GM13976 (cell line): ENCODE measurements at places on chromosomes 7 and 10.
A peak's percentile ranks its signal among the peaks of the same experiment; 100 is the strongest.

GRCh38 chr10:111113238-111113960 is 36.6 kb downstream of the ADRA2A start:
- DNase-seq, result no peak

- no peak for DNase-seq
Measured at GRCh38 chr7:80210400-80210799, 75.8 kb downstream of the GNAI1 start.

DNA sequence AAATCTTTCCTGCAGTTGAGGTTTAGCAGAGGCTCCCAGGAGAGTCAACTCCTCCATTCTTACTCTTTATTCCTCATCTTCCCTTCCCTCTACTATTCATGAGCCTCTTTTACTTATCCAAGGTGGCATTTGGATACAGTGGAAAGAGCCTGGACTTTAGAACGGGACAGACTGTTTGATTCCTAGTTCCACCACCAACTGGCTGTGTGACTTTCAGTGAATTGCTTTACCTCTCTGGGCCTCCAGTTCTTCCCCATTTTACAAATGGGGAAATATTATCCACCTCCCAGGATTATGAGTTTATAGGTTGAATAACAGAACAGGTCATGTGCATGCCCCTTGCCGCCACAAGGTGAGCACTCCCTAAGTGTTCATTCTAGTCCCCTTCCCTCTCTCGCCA is 49.9 kb downstream of the ZNF503 start:
- DNase-seq, result no peak

GRCh38 chr7:114264023-114264422 is 150.6 kb upstream of the FOXP2 start:
- no peak for DNase-seq

- DNase-seq, result no peak
Measured at GRCh38 chr10:78972160-78972946, 96.4 kb upstream of the ZMIZ1 start.

GRCh38 chr10:61987537-61987936 is 86.0 kb downstream of the ARID5B start:
- no peak for DNase-seq

GRCh38 chr7:96327429-96327828 is 5.5 kb upstream of the SLC25A13 start:
- no peak for DNase-seq

GRCh38 chr7:66202441-66202840 is 2.7 kb upstream of the TPST1 start:
- no peak for DNase-seq

GRCh38 chr10:63157845-63158624 is 24.9 kb downstream of the NRBF2 start:
- DNase-seq, result peak; percentile 57

- peak; percentile 47 for DNase-seq
Measured at GRCh38 chr10:63720072-63720537, 198.9 kb downstream of the REEP3 start.

- DNase-seq, result no peak
Measured at GRCh38 chr10:113000442-113000841, 50.4 kb downstream of the TCF7L2 start.

GRCh38 chr7:66952343-66953043 is 31.5 kb downstream of the TMEM248 start:
- DNase-seq, result no peak

- DNase-seq, result no peak
Measured at GRCh38 chr7:53303781-53304180, 268.3 kb downstream of the POM121L12 start.

DNA sequence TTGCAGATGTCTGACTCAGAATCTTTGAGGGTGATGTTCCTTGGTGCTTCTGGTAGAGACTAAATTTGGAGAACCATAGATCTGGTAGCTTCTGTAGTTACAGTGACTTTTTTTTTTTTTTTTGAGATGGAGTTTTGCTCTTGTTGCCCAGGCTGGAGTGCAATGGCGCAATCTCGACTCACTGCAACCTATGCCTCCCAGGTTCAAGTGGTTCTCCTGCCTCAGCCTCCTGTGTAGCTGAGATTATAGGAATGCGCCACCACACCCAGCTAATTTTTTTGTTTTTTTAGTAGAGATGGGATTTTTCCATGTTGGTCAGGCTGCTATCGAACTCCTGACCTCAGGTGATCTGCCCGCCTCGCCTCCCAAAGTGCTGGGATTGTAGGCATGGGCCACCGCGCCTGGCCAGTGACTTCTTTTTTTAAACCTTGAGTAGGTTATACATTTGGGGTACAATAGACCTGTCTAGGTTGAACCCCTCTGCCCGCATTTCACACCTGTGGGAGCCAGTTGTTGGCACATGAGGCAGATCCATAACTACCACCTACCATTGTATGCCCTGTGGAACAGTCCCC is 47.0 kb downstream of the SUFU start:
- no peak for DNase-seq

- no peak for DNase-seq
Measured at GRCh38 chr10:73998623-73998928, 660 bp downstream of the VCL start.

DNA sequence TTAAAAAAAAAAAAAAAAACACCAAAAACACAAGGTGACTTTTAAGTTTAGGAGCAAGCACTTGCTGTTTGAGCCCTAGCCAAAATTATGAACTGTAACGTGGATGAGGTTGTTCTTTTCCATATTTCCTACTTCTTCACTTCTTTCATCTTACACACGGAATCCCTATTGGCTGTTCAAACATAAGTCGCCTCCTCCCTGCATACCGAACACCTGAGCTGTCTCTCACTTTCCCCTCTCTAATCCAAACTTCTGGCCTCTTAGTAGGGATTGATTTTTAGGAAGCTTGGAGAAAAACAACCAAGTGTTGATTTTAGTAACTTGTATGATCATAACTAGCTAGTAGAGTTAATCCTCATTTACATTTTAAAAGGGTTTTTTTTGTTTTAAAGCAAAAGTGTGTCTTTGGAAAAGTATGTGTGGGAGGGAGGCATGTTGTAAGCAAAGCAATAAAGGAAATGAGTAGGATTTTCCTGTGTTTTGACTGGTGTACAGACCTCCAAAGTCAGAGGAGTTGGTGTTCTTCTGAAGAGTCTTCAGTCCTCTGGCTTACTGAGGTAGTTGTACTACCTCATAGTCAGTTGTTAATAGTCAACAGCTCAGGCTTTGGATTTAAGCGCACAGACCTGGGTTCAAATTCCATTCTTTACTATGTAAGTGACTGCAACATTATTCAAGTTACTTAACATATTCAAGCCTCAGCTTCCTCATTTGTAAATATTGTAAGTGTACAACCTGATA is 39.3 kb downstream of the RABGEF1 start:
- no peak for DNase-seq

DNA sequence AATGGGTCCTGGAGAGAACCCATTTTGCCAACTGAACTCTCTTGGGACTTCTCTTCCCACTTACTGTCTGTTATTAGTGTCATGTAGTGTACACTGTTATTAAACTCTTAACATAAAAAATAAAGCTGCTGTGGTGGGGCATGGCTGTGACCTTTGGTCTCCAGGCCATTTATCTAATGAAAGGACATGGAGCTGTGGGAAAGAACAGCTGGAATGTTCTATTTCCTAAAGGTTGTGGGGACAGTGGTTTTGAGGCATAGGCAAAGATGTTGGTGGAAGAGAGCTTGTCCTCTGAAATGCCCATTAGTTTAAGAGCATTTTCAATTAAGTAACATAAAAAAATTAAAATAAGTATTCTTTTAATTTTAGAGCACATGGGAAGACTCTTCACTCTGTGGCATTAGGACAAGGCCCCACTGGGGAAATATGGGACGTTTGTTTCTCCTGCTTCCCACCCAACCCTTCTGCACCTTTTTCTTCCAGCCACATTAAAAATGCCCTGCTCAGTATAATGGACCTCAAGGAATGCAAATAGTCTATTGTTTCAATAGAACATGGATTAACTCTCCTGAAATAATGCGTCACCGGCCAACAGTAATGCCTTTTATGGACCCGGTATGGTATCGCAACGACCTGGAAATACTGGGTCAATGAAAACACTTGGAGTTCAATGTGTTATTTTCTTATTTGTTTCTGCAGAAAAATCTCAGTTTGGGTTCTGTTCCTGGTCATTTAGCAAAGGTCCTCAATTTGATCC is 149.6 kb downstream of the BUB3 start:
- no peak for DNase-seq

DNA sequence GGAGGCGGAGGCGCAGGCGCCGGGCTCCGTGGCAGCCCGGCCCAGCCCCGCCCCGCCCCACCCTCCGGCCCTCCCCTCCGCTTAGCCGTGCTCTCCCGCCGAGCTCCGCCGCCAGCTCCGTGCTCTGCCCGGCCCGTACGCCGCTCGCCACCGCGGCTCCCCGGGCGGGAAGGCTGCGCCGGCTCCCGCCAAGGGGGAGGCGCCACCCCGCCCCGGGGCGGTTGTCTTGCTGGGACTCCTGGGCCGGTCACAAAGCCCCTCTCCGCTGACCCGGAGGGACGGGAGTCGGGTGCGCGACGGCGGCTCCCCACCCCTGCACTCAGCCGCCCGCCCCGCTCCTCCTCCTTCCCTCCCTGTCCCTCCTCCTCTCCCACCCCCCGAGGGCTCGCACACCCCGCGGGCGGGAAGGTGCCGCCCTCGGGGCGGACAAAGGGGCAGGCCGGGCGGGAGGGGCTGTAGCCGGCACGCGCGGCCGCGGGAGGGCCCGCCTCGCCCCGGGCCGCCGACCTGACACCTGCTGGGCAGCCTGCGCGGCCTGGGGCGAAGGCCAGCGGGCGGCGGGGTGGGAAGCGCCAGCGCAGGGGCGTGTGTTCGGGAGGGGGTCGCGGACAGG is 11.5 kb upstream of the SP8 start:
- DNase-seq, result peak; percentile 89

DNA sequence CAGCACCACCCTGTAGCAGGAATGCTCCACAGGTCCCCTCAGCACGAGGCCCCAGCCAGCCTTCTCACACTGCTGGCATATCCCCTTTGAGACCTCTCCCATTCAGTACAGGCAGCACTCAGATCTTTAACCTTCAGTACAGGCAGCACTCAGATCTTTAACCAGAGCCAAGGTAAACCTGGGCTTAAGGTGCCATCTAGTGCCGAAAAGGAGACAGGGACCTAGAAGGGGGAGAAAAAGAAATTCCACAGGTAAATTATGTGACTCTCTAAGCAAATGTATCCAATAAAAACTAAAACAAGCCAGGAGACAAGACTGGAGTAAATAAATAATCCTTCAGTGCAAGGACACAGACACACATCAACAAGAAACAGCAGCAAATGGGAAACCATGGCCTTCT is 358.6 kb downstream of the PTPRN2 start:
- no peak for DNase-seq

DNA sequence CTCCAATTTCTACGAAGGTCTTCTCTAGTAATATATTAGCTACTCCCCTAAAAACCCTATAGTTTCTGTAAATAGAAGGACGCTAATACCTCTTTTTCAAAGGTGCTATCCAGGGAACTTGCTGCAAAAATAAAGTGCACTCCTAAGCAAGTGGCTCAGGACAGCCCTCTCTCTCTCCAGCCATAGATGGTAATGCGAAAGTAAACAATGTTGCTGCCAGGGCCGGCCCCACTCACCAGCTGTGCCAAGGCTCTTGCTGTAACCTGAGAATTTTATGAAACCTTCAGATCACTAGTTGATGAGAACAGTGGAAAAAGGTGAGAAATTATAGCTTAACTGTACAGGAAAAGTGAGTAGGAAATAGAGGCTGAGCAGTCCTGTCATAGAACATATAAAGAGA is 10.9 kb upstream of the TAS2R39 start:
- DNase-seq, result no peak

GRCh38 chr10:78320506-78320905 is 286.8 kb downstream of the RPS24 start:
- DNase-seq, result no peak

- peak; percentile 93 for DNase-seq
Measured at GRCh38 chr10:119892188-119893065, at the start of gene SEC23IP. Gene SEC23IP (plus strand): TSS chr10:119892730. CDS start chr10:119892783, 53 bp downstream.

DNA sequence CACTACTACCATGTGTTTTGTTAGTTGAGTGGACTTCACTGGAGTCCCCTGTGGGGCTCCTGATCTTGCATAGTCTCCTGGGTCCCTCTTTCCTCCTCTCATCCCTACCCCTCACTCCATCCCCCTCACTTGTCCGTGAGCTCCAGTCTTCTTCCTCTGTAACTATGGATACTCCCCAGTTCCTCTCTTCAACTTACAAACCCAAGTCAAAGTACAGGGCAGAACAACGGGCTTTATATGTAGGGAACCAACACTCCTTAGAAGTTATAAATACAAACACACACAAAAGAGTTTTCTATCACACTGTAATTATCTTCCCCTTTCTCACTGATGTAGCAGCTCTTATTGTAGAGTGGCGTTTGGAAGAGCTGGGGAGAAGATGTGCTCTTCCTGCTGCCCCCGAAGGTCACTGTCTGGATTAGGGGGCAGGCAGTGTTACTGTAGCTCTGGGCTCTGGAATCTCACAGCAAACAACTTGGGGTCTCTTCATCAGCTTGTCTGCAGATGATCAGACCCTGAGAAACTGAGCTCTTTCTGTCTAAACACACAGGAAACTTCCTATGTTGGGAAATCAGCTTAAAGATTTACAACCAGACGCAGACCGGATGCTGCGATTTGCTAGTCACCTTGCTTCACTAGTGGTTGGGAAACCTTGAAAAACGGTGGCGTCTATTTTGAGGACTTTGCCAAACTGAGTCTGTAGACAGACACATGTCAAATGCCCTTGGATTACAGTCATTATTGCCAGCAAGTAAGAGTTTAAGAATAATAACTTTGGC is 13.6 kb downstream of the SNX10 start:
- peak; percentile 44 for DNase-seq

DNA sequence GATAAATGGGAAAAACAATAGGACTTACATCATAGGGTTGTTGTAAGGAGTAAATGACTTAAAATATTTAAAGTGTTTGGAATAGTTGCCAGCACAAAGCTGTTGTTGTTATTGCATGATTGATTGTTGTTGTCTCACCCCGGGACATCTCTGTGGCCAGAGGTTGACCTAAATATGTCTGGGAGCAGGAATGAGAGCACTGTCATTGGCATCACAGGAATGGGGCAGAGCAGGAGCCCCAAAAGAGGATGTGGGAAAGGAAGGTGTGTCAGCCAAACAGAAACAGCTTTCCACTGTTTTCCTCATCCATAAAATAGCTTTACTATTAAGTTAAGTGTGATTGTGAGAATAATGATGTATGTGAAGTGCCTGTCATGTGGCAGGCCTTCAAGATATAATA is 121.6 kb downstream of the TMEM168 start:
- no peak for DNase-seq

GRCh38 chr10:62159351-62159750 is 109.3 kb downstream of the RTKN2 start:
- DNase-seq, result no peak

GRCh38 chr7:76281706-76282343 is 20.6 kb upstream of the HSPB1 start:
- DNase-seq, result no peak

- DNase-seq, result no peak
Measured at GRCh38 chr7:96548664-96549063, 161.0 kb downstream of the SEM1 start.

DNA sequence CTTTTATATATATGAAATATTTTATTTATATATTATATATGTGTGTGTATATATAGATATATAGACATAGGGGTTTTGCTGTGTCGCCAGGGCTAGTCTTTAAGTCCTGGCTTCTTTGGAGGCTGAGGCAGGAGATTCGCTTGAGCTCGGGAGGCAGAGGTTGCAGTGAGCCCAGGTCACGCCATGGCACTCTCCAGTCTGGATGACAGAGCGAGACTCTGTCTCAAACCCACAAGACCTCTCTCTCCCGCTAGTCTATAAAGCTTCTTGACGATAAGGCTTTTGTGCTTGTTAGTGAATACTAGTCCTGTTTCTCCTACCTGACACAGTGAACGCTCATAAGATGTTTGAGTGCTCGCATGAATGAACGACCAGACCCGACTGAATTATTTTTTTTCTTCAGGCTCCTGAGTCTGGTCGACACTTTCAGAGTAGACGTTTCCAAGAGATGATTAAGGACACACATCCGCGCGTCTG is 577 bp upstream of the DDX21 start:
- no peak for DNase-seq
